HFFc6 (cell line): ENCODE measurements at places on chromosomes 2 and 18.

DNA sequence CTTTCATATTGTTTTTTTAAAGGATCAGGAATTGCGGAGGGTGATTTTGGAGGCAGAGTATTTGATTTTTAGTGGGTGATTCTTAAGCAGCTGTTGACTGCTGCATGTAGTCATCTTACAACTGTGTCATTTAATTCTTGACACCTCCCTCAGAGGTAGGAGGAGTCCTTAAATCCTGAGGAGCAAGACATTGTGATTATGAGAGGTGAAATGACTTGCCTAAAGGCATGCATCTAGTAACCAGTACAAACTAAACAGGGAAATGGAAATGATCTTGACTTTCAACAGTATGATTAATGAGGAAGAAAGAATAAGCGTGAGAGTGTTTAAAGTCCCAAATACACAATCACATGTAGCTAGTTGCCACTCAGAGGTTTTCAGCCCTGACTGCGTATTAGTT is 440.7 kb downstream of the THSD7B start:
- no peak for DNase-seq

DNA sequence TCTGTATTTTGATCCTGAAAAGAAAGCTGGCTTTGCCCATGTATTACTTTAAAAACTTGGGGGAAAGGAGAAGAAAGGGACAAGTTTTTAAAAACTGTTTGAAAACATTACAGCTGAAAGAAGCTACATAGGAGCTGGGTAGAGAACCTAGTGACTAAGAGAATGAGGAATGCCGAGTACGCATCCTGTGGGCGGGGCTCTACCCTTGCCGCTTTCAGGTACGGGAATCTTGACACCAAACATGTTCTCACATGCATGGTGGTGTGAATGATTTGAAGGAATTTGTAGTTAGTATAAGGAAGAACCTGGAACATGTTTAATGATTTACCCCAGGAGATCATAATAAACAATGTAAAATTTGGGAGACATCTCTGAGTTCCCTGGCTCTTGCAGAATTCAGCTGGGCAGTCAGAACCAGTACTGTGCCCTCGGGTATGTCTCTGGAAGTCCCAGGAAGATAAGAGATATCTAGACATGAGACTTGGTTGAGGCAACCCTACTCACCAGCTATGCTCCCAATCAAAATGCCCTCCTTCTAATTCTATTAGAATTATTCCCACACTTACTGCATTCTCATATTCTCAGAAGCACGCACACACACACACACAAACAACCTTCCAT is 16.5 kb upstream of the TGFA start:
- no peak for DNase-seq

- DNase-seq: no peak
Observed at GRCh38 chr2:133509777-133510176, 58.5 kb downstream of the NCKAP5 start.

- DNase-seq: no peak
Observed at GRCh38 chr18:1050012-1050657, 145.5 kb downstream of the ADCYAP1 start.

DNA sequence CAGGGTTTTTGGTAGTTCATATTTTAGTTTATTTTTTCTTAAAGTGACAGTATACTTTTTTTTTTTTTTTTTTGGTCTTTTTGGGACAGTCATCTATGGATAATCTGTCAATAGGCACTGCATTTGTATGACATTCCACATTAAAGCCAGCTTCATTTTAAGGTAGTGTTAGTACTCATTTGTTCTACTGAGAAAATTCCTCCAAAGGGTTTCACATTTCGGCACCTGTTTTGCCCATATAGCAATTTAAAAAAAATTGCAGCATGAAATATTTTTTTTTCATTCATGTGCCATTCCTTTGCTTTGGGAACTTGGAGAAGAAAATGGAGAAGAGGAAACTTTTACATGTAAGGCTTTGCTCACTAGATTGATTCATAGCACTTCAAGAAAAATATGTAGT is 276.3 kb upstream of the TCF4 start:
- DNase-seq: no peak

- DNase-seq: no peak
Observed at GRCh38 chr2:149832324-149832723, 244.7 kb upstream of the MMADHC start.

DNA sequence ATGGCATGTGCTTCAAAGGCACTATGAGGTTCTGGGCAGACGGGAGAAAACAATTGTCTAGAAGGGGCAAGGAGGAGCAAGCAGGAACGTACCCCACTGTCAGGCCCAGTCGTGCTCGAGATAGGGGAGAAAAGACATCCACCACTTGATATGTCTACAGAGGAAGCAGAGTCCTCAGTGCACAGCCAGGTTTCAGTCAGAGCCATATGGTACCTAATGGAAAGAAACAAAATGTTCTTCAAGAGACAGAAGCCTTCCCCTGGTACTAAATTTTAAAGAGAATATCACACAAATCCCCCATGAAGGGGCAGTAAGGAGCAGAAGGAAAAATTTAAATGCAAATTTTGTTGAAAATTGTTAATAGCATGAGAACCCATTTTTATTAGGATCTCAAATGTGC is 21.9 kb downstream of the THUMPD2 start:
- DNase-seq: no peak

GRCh38 chr2:15145919-15146318 is 415.2 kb downstream of the NBAS start:
- no peak for DNase-seq

DNA sequence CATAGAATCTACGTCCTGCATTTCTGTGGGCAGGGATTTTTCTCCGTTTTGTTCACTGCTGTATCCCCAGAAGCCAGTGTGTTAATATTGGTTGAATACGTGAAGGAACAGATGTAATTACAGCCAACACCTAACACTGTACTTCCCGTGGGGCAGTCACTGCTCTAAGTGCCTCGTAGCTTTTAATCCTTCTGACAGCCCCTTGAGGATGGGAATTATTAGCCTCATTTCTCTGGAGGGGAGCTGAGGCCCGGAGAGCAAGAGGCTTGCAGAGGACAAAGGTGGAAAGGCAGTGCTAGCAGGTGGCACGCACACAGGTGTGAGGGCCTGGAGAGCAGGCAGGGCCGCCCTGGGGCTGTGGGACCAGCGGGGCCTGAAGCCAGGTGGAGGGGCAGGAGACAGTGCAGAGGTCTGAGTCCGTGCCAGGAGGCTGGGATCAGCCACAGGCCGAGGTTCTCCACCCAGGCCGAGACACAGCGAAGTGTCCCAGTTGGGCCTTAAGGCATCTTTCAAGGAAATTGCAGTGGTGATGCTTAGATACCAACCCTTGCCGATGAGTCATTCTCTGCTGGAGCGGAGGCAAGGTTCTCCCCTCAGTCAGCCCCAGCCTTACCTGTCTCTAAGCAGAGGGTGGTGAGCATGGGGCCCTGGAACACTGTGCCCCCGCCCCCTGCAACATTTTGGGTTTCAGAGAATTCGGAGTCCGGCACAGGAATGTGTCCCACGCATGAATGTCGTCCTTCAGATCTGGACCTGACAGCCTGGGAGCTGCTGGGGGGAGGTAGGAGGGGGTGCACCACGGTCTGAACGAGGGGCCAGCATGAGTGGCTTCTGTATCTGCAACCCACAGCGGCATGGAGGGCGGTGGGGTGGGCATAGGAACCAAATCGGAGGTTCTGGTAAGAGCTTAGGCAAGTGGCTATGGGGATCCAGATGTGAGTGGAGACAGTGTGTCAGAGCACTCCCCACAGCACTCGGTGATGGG is 122.6 kb downstream of the GBX2 start:
- DNase-seq: no peak

- DNase-seq: no peak
Observed at GRCh38 chr2:224175538-224175937, 136.5 kb upstream of the SERPINE2 start.

DNA sequence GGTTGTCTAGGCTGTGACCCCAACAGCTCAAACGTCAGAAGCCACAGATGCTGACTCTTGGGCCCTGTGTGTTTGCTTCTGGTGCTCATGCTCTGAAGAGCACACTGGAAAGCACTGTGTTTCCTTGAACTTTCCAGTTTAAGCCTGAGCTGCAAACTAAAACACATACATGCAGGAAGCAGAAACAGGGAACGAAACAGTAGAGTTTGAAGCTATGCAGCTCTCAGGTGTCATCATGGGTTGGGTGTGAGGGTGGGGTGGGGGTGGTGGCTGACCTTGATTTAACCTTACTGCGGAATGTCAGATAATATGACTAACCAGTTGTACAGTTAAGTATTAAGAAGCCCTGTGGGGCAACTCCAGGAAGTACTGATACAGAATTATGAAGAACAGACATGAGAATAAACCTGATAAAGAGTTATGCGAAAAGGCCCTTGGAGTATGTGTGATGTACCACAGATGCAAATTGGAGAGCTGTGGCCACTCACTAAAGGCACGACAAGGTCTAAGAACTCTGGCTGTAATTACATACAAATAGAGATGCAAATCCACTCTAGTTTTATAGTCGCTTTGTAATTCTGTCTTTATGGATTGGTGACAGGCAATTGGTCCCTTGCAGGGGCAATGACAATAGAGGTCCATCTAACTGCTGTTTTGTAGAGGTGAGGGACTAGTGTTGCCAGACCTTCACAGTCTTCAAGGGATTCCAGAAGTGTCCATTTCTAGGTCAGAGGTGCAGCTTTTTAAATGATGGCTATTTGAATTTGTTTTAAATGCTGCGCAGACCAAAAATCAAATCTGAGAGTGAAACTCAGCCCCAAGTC is 273.1 kb downstream of the NAPG start:
- DNase-seq: no peak

DNA sequence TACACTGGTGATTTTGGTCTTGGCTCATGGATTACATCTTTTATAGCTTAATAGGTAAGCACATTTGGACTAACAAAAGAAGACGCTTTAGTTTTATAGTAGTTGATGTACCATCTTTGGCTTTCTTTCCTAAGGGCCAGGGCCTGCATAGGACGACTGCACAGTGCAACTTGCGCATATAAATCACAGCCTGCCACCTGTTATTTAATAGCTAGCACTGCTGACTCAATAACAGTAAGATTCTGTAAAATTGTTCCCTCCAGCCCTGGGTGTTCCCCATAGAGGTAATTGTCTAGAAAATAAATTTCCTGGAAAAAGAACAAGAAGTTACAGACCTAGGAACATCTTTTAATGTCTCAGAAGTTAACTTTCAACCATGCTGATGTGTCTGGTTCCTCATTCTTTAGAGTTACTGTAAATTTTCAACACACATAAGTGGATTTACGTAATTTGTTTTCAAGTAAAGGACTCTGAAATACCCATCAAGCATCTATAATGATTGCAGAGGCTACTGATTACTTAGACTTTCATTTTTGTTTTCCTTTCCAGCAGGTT is 594.2 kb upstream of the NXPH2 start:
- DNase-seq: no peak

GRCh38 chr2:26072925-26073768 is 39.3 kb downstream of the RAB10 start:
- no peak for DNase-seq

- DNase-seq: no peak
Observed at GRCh38 chr2:238771639-238772038, 76.2 kb upstream of the TWIST2 start.

DNA sequence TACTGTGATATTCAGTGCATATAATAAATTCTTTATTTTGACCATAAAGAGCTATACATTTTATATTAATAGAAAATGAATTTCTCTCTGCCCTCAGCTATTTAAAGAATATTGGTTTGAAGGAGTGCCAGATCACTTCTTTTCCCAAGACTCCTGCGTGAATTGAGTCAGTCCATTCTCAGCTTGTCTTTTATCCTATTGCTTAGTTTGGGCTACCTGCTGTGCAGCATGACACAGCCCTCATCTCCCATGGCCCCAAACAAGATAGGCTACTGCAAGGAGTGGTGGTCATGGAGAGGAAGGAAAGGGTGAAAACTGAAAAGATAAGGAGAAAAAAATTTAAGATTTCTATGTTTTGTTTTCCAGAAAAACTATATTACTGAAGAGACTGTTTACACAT is 10.1 kb upstream of the FBXO11 start:
- no peak for DNase-seq

DNA sequence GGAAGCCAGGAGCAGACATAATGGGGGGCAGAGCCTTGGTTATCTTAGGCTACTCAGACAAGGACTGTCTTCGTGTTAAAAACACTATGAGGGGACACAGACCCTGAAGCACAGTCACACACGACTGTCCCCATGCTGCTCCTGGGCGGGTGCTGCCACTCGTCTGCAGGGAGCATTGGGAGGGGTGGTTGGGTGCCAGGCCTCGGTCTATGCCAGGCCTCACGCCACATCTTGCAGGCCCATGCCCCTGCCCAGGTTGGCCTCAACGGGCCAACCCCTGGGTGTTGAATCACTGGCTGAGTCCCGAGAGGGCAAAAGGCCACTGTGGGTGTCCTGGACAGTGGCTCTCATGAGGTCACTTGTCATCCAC is 97.9 kb downstream of the USP40 start:
- DNase-seq: no peak

DNA sequence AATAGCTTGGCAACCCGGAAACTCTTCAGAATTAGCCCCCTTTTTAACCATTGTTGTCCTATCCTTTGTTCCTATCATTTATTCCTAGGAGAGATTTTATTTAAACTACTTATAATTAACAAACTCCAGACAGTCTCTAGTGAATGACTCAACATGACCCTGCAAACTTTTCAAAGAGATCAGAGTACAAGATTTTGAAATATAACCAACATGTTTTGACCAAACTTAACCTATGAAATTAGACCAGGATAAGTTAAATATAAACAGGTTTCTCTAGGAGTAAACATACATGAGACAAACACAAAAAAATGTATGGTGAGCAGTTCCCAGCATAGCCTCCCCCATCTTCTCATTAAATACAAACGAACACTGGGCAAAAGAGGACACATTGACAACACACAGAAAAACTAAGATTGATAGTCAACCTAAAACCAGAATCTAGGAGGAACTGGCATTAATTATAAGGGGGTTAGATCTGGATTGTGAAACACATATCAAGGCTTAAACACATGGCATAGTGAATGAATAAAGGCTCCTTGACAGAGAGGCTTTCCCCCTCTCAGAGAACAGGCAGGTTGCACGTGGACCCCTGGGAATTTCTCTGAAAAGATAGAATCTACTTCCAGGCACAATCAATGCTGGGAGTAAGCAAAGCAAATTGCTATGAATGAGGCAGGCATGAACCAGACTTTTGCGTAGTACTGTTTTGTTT is 284.1 kb downstream of the IRS1 start:
- peak; percentile 42 for DNase-seq

- no peak for DNase-seq
Observed at GRCh38 chr2:156513219-156513618, 77.0 kb downstream of the GPD2 start.
